CD8-positive, alpha-beta memory T cell (primary cell): ENCODE measurements at places on chromosomes 1 and 21. TPM values are rescaled to one million over a fixed set of nuclear protein-coding genes. Genes with fewer than 3 reads are reported as not detected.

DNA sequence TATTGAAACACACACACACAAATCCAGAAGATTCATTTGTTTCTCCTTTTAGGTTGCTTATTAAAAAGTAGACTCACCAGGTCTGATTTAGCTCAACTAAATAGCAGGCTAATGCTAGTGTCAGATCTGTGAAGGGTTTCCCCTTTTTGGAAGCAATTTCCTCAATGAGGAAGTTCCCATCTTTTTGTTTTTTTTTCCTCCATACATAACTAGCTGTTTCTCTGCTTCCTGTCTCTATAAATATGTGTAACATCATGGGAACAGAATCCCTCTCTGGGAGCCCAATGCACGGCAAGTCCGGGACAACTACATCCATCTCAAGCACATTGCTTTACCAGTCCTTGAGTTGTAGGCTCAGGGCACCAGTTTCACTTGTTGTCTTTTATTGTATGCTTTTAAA lies 1421.1 kb downstream of the PLA2G4A start:
- DNase-seq: no peak

DNA sequence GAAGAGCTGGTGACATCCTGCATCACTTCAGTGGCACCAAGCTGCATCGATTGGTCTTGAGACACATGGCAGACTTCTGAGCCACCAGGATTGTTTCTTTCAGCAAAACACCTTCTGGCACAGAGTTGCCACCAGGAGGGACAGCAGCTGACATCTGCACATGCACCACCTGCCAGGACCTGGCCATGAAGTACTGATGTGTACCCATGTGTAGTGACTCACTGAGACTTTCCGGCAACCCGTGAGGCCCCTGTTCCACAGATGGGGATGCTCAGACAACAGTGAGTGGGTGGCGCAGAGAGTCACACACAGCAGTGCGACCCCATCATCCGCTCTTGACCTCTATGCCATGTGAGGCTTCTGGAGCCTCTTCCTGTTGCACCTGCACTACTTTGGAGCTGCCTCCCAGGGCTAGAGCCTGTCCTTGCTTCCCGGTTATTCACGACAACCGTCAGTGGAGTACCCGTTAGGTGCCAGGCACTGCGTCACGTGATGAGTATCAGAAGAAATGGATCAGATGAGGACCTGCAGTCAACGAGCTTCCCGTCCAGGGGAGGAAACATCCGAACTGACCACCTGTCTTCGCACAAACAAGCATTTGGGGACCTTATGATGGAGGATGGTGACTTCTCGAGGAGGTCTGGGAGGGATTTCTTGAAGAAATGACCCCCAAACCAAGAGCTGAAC lies 80.5 kb upstream of the VAMP3 start:
- DNase-seq: no peak

DNA sequence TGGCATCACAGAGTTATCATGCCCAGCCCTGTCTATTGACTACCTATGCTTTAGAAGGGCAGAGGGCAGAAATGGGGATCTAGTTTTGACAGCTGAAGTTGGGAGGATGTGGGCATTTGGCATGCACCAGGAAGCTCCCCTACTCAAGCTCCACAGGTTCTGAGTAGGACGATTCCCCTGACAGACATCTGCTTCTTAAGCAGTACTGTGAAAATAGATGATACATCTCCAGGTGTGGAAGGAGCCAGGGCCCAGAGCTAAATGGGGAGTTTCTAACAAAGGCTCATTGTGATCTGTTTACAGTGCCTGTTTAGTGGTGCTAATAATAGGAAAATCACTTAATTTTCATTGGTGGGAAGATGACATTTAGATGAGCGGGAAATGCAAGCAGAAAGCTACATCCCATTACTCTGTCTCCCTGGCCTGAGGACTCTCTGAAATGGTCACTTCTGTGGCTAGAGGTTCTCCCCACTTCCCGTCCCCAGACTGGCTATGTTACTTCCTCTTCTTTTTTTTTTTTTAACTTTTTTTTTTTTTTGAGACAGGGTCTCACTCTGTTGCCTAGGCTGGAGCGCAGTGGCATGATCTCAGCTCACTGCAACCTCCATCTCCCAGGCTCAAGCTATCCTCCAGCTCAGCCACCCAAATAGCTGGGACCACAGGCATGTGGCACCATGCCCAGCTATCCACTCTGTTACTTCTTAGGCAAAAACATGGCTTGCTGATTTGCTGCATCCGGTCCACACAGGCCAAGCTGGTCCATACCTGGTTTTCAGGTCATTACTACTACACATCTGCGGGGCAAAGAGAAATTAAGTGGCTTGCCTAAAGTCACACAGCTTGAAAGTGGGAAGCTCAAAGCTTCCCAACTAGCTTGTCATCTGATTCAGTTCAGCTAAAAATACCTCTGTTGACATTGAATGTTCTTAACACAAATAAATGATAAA lies 23.2 kb upstream of the CNIH3 start:
- DNase-seq: no peak

DNA sequence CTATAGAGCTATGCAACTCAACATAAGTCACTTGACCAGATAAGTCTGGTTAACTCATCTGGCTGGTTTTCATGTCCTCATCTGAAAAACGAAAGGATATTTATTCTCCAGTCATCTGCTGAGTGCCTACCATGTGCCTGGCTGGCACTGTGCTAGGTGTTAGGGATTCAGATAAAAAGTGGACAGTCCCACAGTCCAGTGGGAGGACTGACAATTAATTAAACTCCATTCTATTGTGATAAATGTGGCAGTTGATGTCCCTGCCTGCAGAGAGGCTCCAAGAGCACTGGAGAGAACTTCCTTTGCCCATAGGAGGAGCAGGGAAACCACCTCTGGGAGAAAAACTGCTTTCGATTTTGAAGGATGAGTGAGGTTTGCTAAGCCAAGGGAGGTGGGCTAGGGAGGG lies 5.4 kb downstream of the NUAK2 start:
- DNase-seq: no peak

DNA sequence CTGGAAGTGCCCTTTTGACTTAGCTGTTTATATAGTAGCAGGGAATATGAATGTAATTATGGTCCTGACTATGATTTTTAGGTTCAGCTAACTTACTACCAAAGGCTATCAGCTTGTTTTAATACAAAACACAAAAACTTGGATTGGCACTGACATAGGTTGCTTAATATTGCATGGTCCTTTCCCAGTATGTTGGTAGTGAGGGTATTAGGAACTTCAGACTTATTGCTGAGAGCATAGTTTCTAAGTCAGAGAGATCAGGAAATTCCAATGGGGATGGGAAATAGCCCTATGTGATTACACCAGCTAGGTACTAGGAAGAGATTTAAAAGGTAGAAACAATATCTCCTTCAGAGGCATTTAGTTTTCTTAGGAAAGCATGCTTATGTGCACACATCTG lies 7.7 kb downstream of the ARID1A start:
- no peak for DNase-seq

DNA sequence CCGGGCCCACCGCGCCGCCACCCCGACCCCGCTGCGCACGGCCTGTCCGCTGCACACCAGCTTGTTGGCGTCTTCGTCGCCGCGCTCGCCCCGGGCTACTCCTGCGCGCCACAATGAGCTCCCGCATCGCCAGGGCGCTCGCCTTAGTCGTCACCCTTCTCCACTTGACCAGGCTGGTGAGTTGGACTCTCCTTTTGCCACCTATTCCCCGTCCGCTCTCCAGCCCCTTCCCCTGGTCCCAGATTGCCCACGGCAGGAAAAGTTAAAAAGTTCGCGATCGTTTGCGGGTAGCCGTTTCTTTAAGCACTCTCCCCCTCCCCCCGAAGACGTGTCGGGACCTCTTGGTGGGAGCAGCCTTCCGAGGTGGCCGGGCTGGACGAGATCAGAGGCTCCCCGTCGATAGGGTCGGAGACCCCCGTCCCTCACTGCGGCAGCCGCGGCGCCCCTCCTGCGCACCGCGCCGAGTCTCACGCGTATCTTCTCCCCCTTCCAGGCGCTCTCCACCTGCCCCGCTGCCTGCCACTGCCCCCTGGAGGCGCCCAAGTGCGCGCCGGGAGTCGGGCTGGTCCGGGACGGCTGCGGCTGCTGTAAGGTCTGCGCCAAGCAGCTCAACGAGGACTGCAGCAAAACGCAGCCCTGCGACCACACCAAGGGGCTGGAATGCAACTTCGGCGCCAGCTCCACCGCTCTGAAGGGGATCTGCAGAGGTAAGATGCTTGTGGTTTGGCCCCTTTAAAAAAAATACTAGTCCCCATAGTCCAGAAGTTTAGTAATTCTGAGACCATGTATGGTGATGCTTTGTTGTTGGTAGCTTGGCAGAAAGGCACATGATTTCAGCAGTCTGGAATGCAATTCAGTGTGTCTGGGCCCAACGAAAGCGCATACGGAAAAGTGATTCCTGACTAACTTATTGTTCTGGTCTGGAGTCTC lies 576 bp downstream of the CCN1 start:
- no peak for DNase-seq

The GPR52 gene
- total RNA-seq: 0.92 TPM

DNA sequence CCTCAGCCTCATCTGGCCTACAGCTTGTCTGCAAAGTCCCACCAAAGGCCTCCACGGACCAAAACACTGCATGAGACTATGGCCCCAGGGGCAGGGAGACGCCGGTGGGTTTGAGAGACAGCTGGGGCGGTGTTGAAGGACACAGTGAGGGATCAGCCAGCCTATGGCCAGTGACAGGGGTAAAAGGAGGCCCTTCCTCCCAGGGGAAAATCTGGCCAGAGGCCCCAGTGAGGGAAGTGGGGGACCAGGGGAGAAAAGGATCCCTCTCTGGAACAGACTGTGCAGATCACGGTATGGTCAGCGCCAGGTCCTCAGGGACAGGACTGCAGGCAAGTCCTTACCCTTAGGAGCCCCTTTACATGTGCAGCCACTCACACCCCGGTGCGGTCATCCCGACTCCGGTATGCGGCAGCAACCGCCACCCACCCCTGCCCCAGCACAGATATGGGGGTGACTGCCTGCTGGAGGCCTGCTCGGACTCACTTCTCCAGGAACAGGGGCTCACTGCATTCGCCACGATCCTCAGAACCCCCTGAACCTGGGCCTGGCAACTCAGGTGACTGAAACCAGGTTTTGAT lies 1.3 kb downstream of the CERS2 start:
- peak; percentile 51 for DNase-seq

- DNase-seq: no peak
These were observed 121.8 kb downstream of the GALNT2 start for GRCh38 chr1:230188826-230189225.

The PLEKHA6 gene
- 0.09 TPM for total RNA-seq

The PRMT6 gene
- 24.1 TPM for total RNA-seq

DNA sequence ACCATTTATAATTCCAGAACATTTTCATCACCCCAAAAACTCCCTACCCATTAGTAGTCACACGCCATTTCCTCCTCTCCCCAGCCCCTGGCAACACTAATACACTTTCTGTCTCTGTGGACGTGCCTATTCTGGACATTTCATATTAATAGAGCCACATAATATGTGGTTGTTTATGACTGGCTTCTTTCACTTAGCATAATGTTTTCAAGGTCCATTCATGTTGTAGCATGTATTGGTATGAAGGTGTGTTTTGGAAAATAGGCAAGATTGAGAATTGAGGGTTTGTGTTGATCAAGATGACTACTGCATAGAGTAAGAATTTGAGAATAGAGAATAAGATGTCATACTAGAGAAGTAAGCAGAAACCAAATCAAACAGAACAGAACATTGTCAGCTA lies 67.5 kb downstream of the ZFYVE9 start:
- no peak for DNase-seq

The ADAM30 gene
- not detected for total RNA-seq

The FLG2 gene
- total RNA-seq: not detected

GRCh38 chr1:37255136-37255795 lies 219.1 kb upstream of the ZC3H12A start:
- no peak for DNase-seq
